Ovary (tissue), 10 donors: ENCODE measurements at places on chromosomes 2 and 18. TPM values are rescaled to one million over a fixed set of nuclear protein-coding genes. Genes with fewer than 3 reads are reported as not detected.

UGT1A10 gene
- not detected for total RNA-seq

FBXO41 gene
- total RNA-seq = 3.0 TPM

CPLX4 gene
- not detected for total RNA-seq

INPP1 gene
- total RNA-seq = 9.5 TPM

SCN2A gene
- total RNA-seq = 0.24 TPM

GAD1 gene
- 0.28 TPM for total RNA-seq

GAREM1 gene
- total RNA-seq = 7.1 TPM

ST8SIA3 gene
- not detected for total RNA-seq

ABCG8 gene
- not detected for total RNA-seq

TRABD2A gene
- 71.0 TPM for total RNA-seq

- no peak overlapping the region for H3K4me3 ChIP-seq
- H3K27ac ChIP-seq = no peak overlapping the region
- no peaks in the 10 kb centered on the region for H3K27me3 ChIP-seq
- H3K36me3 ChIP-seq = no peaks in the 10 kb centered on the region
- H3K4me1 ChIP-seq = no peaks in the 10 kb centered on the region
These were observed 557.8 kb downstream of the SUCLG1 start for GRCh38 chr2:83901317-83901716.

DNA sequence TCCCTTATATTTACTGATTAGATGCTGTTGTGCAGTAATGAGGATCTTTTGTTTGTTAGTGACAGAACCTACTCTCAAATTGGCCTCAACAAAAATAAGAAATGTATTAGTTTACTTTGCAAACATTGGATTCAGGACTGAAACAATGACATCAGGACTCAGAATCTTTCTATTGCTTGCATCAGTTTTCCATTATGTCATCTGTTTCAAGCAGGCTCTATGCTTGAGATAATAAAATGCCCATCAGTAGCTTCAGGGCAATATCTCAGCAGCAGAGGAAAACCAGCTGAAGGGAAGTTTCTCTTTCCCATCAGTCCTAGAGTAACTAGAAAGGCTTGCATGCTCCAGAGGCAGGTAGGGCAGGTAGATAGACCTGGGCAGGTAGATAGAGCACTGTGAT is 375.5 kb upstream of the SLC8A1 start:
- H3K27me3 ChIP-seq = no peaks in the 10 kb centered on the region
- no peak overlapping the region for H3K4me3 ChIP-seq
- DNase-seq = no peak

GRCh38 chr18:36590621-36591580 is 237.9 kb downstream of the TPGS2 start:
- no peak for DNase-seq
- H3K4me1 ChIP-seq = no peaks in the 10 kb centered on the region
- H3K27me3 ChIP-seq = no peaks in the 10 kb centered on the region
- H3K27ac ChIP-seq = no peak overlapping the region
- H3K4me3 ChIP-seq = no peak overlapping the region
- H3K36me3 ChIP-seq = no peaks in the 10 kb centered on the region

GRCh38 chr2:227848586-227848985 is 22.8 kb upstream of the DAW1 start:
- no peaks in the 10 kb centered on the region for H3K4me1 ChIP-seq
- no peak overlapping the region for H3K27ac ChIP-seq
- DNase-seq = no peak
- no peak overlapping the region for H3K4me3 ChIP-seq

- DNase-seq = no peak
- no peak overlapping the region for H3K4me3 ChIP-seq
- H3K4me1 ChIP-seq = no peaks in the 10 kb centered on the region
- no peak overlapping the region for H3K27ac ChIP-seq
- H3K36me3 ChIP-seq = no peaks in the 10 kb centered on the region
These were observed 62.0 kb upstream of the CSRNP3 start for GRCh38 chr2:165407466-165407865.

GRCh38 chr18:32380559-32380958 is 90.1 kb downstream of the GAREM1 start:
- H3K36me3 ChIP-seq = no peaks in the 10 kb centered on the region
- H3K27ac ChIP-seq = no peak overlapping the region
- peaks cover 12% of the 10 kb centered on the region for H3K4me1 ChIP-seq
- no peak overlapping the region for H3K4me3 ChIP-seq
- no peak for DNase-seq
- no peaks in the 10 kb centered on the region for H3K27me3 ChIP-seq

DNA sequence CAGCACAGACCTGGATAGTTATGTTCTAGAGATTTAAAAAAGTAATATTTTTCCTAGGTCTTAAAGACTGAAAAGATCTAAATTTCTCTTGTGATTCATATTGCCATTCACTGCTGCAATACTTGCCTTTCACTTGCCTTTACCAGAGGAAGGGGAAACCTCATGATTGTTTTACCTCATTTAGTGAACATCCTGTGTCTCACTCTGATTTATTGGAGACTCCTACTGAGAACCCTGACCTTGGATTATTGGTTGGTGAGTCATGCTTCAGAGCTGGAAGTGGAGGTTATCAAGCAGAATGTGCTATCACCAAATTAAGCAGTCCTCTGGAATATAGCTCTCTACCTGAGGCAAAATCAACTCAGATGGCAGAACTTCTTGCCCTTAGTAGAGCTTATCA is 500.5 kb downstream of the TSN start:
- H3K27me3 ChIP-seq = no peaks in the 10 kb centered on the region
- H3K4me3 ChIP-seq = no peak overlapping the region
- no peaks in the 10 kb centered on the region for H3K4me1 ChIP-seq
- H3K36me3 ChIP-seq = no peaks in the 10 kb centered on the region
- no peak for DNase-seq

GRCh38 chr2:60157283-60157682 is 396.2 kb downstream of the BCL11A start:
- no peaks in the 10 kb centered on the region for H3K4me1 ChIP-seq
- no peaks in the 10 kb centered on the region for H3K27me3 ChIP-seq
- DNase-seq = no peak
- H3K27ac ChIP-seq = no peak overlapping the region
- H3K36me3 ChIP-seq = no peaks in the 10 kb centered on the region

- H3K27me3 ChIP-seq = no peaks in the 10 kb centered on the region
- H3K4me3 ChIP-seq = no peak overlapping the region
- H3K4me1 ChIP-seq = no peaks in the 10 kb centered on the region
These were observed 8.6 kb downstream of the ITGA4 start for GRCh38 chr2:181465676-181466375.

- no peak for DNase-seq
- H3K36me3 ChIP-seq = no peaks in the 10 kb centered on the region
- H3K4me3 ChIP-seq = no peak overlapping the region
- no peak overlapping the region for H3K27ac ChIP-seq
- H3K4me1 ChIP-seq = no peaks in the 10 kb centered on the region
These were observed 5.4 kb downstream of the ALS2 start for GRCh38 chr2:201775326-201775725.

DNA sequence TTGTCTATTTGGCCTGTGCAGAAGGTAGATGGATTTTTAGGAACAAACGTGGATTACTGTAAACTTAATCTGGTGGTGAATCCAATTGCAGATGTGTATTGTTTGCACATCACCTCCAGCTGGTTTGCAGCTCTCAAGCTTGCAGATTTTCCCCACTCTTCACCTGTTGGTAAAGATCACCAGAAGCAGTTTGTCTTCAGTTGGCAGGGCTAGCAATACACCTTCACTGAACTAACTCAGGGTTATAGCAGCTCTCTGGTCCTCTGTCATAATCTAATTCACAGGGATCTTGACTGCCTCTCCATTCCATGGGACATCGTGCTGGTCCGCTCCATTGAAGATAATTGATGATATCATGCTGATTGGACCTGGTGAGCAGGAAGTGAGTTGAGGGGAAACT is 181.5 kb downstream of the VAPA start:
- peaks cover 7% of the 10 kb centered on the region for H3K4me1 ChIP-seq
- H3K36me3 ChIP-seq = no peaks in the 10 kb centered on the region
- H3K27ac ChIP-seq = no peak overlapping the region
- H3K4me3 ChIP-seq = no peak overlapping the region

DNA sequence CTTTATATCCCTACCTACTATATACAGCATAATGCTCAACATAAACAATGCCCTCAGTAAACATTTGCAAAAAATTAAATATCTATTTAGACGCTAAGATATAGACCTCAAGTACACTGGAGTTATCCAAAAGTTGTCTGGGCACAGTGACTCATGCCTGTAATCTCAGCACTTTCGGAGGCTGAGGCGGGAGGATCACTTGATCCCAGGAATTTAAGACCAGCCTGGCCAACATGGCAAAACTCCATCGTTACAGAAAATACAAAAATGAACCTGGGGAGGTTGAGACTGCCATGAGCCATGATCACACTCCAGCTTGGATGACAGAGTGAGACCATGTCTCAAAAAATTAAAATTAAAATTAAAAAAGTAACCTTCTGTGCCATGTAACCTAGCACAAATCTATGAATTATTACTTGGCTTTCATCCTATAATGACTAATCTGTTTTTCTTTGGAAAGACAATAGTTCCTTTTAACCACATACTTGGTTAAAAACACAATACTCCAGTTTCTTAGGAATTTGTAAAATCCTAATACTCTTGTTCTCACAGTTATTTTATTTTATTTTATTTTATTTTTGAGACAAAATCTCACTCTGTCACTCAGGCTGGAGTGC is 6.7 kb upstream of the TNFAIP6 start:
- H3K4me1 ChIP-seq = no peaks in the 10 kb centered on the region
- H3K27ac ChIP-seq = no peak overlapping the region
- H3K36me3 ChIP-seq = no peaks in the 10 kb centered on the region
- no peak for DNase-seq
- no peaks in the 10 kb centered on the region for H3K27me3 ChIP-seq
